NCI-H1105 treated with DMSO at 0.1 percent for 48 hours (cell line): ENCODE measurements at places on chromosomes 4 and X.
A peak's percentile ranks its signal among the peaks of the same experiment; 100 is the strongest.

- DNase-seq: no peak
Measured at GRCh38 chrX:71321731-71322130, 20.2 kb downstream of the ITGB1BP2 start.

DNA sequence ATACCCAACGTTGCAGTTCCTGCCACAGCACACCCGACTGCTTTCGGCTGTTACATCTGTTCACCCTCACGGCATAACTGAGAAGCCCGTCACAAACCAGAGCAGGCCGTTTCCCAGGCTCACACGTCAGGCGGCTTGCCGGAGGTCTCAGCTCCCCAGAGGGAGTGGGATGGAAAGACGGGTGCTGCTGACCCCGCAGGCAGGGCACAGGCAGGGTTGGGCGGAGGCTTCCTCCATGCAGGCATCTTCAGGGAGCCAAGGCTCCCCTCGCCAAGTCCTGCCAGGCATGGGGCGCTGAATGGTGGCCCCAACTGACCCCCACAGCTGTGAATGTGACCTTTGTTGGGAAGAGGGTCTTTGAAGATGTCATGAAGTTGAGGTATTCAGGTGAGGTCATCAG, 57.5 kb downstream of the ACOX3 start:
- no peak for DNase-seq

DNA sequence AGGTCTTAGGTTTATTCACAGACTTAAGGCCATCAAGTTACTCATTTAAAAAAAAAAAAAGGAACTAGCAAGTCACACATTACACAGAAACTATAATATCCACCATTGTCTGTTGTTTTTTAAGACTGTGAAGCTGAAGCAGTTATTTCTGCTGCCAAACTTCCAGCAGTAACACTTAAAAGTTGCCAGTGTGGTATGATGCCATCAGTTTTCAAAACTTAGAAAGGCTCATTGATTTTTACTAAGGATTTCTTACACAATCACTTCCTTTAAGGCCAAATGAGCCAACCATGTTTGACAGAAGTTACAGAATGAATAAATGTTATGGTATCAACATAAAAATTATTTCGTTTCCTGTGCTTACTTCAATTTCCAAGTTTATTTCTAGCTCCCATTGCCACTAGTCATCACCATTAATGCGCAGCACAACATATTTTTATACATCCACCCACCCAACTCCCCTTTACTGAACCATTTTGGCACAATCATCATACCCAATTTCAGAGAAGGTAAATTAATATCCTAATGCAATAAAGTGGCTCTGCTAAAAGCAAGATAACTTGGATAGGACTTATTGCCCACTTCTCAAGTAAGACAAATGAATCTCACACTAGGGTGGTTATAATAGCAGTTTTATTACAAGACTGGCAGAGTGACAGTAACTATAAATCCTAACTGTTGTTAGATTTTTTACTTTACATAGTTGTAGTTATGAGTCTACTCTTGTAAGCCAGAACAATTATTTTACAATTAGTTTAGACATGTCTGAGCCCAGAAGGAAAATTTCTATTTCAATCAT, 13.1 kb downstream of the PDGFC start:
- peak; percentile 0 for DNase-seq

DNA sequence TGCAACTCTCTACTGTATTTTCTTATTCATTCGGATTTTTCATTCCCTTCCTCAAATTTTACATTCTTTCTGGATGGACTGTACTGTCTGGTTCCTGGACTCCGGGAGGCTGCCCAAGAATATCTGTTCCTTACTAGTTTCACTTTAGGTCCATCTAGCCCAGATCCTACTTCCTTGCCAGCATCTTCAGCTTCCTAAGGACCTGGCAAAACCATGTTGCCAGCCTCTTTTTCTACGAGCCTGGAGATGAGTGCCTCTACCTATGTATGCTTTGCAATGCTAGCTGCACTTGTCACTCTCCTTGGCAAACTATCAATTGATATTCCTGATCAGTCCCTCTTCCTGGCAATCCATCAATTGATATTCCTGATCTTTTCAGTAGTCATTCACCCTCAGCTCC, 5.6 kb upstream of the LNX1 start:
- DNase-seq: no peak

DNA sequence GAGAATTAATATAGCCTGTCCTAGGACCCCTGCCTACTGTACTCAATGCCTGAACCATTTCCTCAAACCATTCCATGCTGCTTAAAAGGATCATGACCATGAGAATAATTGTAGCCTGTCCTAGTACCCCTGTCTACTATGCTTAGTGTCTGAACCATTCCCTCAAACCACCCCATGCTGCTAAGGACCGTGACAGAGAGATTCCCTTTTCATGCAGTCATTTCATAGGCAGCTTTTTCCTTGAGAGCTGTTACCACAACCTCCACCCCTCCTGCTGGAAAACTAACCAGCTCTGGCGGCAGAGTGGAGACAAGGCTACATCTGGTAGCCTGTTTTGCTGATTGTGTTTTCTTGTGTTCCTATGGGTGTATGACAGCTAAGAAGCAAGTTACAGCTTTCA, 174.9 kb upstream of the SMARCAD1 start:
- DNase-seq: no peak

DNA sequence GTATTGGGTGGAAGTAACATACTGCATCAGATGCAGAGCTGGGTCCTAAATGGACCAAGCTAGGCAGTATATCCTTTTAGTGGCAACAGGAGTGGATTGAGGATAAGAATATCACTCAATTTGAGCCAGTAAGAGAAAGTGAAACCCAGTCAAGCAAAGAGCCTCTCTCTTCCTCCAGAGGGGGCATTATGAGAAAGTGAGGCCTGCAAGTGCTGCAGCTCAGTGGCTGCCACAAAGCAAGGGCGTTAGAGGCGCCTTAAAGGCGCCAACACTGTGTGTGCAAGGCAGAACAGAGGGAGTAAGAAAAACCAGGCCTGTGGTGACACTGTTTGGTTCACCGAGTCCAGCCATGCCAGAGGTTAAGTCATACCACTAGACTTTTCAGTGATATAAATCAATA, 17.5 kb downstream of the STX18 start:
- DNase-seq: no peak

DNA sequence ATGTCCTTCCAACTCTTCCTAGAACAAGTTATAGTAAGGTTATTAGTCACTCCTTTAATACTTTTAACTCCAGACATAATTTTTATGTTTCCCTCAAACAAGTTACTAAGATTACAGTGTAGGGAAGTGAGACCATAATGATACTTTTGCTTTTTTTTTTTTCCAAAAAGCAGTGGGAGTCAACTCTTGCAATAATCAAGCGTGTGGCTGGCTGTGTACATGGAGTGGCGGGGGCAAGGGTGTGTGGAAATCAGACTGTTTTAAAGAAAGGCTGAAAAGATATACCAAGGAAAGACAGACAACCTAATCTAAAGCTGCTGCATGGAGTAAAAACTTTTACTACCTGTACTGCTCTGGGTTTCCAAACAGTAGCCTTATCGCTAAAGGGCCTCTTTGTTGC, 4.1 kb downstream of the NOA1 start:
- DNase-seq: no peak

DNA sequence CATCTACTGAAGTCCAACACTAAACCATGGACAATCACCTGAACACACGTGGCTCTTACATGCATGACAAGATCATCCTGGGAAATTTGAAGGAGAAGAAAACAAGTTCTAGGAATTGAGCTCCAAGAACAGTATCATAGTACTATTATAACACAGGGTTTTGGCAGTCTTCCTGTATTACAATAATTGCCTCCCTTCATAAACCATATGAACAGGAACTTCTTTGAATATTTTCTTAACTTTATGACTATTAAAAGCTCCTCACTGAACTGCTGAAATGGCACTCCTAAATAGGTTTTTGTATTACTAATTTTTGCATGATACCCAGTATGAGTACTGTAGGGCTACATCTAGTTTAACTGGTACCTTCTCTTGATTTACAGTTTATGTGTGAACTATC, 130.0 kb downstream of the ZAR1 start:
- DNase-seq: no peak

GRCh38 chr4:55181010-55182005, 55.9 kb upstream of the KDR start:
- DNase-seq: no peak

GRCh38 chrX:40278340-40279090, 180.8 kb upstream of the BCOR start:
- no peak for DNase-seq

GRCh38 chrX:119095936-119096335, 23.1 kb downstream of the CT47C1 start:
- DNase-seq: no peak

- no peak for DNase-seq
Measured at GRCh38 chr4:162557516-162558106, 393.8 kb upstream of the FSTL5 start.

DNA sequence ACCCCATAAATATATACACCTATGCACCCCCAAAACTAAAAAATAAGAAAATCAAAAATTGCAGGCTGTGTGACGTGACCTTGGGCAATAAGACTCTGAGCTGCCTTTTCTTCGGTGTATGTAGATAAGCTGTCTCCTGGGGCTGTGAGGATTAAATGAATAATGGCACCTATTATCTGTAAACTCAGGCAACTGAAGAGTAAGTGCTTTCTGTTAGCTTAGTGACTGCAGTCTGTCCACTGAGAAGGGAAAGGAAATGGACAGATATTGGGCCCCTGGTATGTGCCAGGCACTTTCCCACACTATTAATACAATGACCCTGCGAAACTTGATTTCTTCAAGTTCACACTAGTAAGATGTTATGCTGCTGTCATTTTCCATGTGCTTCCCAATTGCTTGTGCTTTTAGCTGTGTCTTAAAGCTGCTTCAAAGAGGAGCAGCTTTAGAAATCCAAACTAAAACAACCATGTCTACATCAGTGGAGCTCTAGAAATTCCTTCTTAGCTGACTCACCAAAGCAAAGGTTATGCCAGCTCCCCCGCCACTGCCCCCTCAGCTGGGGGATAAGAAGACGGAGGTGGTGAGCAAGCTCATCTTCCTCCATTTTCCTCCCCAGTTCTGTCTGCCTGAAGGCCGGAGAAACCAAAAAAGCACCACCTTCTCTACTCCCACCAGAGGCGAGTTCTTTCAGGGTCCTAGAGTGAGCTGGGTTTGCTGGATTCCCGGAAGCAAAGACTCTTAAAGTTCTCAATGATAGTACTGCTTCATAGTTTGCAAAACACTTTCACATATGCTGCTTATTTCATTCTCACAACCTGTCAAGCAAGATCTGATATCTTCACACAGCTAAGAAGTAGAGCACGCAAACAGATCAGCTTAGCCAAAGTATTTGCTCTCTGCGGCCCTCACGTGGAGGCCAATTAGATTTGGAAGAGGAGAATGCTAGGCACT, 8.8 kb upstream of the DGAT2L6 start:
- no peak for DNase-seq

DNA sequence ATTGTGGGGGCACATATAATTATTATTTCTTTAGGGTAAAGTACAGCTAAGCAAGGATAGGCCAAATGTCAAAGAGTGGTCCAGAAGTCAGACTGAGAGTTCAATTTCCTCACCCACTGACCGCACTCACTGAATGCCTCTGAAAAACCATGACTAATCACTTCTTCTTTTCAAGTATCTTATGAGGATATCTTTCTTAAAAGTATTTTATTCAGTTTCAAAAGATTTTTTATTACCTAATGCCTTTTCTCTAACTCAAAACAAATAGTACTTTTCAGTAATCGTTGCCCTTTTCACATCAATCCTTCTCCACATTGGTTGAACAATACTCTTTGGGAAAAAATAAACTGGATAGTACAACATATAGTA, 61.7 kb upstream of the CAMK2D start:
- no peak for DNase-seq

GRCh38 chrX:138928737-138929459, 217.4 kb upstream of the FGF13 start:
- no peak for DNase-seq

DNA sequence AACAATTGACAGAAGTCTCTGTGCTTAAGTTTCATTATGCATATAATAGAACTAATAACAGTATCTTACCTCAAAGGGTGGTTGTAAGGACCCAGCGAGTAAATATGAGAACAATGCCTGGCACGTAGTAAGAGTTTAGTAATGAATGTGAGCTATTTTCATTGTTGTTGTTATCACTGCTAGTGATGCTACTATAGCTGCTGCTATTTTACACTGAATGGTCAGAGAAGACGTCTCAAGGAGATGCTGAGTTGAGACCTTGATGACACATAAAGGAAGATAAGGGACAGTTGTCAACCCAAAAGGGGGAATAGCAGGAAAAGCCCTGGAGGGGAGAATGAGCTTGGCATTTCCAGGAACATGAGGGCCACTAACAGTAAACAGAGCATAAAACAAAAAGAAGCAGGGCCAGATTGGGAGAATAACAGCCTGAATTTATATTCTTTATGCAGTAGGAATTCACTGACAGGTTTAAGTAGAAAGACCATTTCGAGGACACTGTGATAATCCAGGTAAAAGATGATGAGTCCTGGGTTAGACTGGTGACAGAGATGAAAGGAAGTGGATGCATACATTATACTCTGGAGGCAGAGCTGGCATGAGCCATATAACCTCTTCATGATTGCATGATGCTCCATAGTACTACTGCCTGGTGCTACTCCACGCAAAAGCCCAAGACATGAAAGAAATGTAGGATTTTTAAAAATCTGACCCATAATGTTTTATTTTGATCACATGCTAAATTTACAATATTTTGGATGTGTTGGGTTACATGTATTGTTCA, 23.1 kb downstream of the ATP8A1 start:
- DNase-seq: no peak

GRCh38 chrX:42050345-42050744, 127.0 kb upstream of the CASK start:
- DNase-seq: no peak

- DNase-seq: no peak
Measured at GRCh38 chr4:152351080-152351479, 184.8 kb downstream of the FBXW7 start.

GRCh38 chr4:184268584-184269160, 51.0 kb upstream of the ENPP6 start:
- no peak for DNase-seq

DNA sequence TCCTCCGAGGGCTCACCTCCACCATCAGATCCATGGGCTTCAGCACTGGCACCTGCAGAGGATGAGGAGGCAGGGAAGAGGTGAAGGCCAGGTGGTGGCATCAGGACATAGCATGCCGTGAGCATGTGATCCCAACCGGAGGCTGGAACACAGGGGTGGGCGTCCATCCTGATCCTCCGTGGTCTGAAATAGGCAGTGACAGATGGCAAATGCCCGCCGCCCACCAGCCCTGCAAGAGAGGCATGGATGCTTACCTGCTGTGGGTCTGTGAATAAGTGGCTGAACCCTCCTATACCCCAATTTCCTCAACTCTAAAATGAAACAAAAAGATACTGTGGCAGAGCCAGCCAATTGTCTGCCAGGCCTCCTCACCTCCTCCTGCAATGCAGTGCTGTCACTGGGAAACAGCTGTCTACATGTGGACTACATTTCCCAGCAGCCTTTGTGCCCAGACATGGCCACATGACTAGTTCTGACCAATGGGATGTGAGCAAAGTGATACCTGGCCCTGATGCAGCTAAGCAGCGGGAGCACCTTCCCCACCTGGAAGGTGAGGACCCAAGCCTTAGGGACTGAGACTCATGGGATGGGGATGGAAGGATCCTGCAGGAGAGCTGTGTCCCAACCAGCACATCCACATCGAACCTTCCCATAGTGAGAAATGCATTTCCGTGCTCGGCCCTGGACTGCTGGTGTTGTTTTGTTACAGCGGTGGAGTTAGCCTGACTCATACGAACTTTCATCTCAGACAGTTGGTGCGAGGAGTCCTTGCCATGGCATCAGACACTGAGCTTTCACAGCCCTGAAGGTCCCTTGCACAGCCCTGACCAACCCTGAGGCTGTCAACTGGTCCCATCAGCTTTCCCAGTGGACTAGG, 99.5 kb downstream of the PPP2R2C start:
- DNase-seq: peak; percentile 40

- no peak for DNase-seq
Measured at GRCh38 chr4:181845617-181846016, 397.6 kb upstream of the TENM3 start.

GRCh38 chr4:125254106-125254505, 60.6 kb upstream of the FAT4 start:
- DNase-seq: no peak
